T1000 (cell line): ENCODE measurements at places on chromosomes 12 and 14.

- no peak for DNase-seq
Measured at GRCh38 chr12:56013482-56013881, 7.4 kb upstream of the IKZF4 start.

GRCh38 chr12:18492372-18493025, 231.2 kb downstream of the PIK3C2G start:
- DNase-seq: no peak

DNA sequence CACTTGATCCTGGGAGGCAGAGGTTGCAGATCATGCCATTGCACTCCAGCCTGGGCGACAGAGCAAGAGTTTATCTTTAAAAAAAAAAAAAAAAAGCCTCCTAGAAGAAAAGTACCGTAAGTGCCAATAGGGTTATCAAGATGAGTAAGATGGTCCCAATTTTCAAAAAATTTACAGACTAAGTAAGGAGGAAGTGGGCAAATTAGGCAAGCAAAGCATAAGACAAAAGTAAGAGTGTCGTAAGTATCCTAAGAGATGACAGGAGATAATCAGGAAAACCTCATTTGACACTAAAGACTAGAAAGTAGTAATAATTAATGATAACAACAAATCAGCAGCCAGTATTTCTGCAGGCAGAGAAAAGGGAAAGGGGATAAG, 12.2 kb downstream of the PYM1 start:
- DNase-seq: no peak

- no peak for DNase-seq
Measured at GRCh38 chr14:92538412-92538985, 24.9 kb downstream of the RIN3 start.

GRCh38 chr14:70029296-70030132, 150.3 kb downstream of the SMOC1 start:
- no peak for DNase-seq

DNA sequence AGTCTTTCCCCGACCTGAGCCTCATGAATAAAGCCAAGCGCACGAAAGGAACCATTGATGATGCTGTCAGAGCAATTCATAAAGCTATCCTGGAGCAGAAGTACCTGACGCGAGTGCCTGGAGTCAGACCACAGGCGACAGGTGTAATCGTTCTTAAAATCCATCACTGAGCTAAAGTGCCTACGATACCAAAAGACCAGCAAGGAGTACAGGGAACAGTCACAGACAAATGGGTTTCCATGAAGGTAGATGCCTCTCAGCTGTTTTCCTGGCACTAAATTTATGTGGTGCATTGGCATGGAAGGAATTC, 1.4 kb upstream of the PCED1B start:
- no peak for DNase-seq

DNA sequence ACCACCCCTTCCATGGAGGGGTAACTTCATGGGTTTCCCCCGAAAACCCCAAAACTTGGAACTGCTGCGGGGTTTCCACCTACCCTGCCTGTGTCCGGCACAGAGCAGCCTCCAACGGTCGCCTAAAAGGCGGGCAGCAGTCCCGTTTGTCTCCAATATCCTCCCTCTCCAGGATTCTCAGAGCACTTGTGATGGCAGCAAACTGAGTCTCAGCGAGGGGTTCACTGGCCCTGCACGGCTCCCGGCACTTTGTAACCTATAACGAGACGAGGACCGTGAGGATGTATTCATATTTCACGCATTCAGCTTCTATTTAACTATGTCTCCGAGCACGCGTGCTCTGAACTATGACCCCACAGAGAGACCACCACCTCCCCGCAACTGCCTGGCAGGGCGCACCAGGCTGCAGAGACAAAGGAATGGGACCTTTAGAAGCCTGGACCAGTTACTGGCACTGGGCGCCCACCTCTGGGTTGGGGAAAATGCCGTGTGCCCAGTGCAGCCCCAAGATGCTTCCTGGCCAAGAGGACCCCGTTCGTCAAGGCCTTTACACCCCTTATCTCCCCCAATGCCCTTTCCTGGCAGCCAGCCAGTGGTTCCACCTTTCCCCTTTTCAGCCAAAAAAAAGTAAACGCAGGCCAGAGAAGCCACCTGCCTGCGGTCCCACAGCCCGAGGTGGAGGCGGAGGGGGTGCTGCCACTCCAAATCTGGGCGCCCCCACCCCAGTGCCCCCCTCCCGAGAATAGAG, 173.1 kb upstream of the RTL1 start:
- no peak for DNase-seq
